Activated CD4-positive, alpha-beta T cell treated with anti-CD3 and anti-CD28 coated beads, Interleukin-2, amount 10 ng/mL, durations not matched to agents 7 days and 5 days (primary cell): ENCODE measurements at places on chromosomes 3 and 15. TPM values are rescaled to one million over a fixed set of nuclear protein-coding genes. Genes with fewer than 3 reads are reported as not detected.

- DNase-seq, result no peak
Observed at GRCh38 chr3:149476225-149476624, 1.7 kb downstream of the TM4SF4 start.

GRCh38 chr3:114033721-114034120 is 22.6 kb downstream of the CCDC191 start:
- no peak for DNase-seq

DNA sequence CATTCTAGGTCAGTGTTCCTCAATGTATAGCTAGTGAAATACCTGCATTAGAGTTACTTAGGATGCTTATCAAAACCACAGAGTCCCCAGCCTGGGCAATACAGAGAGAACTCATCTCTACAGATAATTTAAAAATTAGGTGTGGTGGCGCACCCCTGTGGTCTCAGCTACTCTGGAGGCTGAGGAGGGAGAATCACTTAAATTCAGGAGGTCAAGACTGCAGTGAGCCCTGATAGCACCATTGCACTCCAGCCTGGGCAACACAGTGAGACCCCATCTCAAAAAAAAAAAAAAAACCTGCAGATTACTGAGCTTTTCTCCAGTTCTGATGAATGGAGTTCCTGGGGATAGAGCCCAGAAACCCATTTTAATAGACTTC is 10.1 kb upstream of the MINDY2 start:
- DNase-seq, result peak; percentile 33

DNA sequence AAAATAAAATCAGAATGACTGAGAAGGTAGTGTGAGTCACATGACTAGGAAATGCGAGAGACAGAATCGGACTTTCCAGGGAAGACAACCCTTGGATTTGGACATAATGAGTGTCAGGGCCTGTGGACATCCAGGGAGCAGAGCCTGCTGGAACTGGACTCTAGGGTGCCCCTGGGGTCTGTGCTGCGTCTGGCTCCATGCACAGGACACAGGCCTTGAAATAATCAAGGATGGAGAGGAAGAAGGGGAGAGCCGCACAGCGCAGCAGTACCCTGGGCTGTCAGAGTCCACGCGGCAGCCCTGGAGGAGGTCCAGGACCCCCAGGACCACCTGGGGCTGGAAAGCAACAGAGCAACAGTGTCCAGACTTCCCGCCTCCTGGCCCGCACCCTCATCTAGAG is 173.7 kb downstream of the PDE8A start:
- DNase-seq, result no peak

DNA sequence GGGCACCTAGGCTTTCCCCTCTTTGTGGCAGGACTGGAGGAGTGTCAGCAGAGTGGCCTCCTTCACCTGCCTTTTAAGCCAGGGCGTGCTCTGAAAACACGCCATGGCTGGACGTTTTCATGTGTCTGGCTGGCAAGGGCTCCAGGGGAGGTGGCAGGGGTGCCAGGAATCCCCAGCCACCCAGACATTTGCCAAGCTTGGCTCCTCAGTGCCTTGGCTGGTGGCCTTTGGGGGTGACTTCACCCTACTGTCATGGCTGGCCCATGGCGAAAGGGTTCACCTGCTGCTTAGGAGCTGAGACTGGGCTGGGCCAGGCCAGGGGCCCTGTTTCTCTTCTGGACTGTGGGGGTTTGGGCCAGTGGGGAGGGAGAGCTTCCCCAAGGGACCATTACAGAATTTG is 17.6 kb downstream of the KLF13 start:
- DNase-seq, result no peak

GRCh38 chr3:34947834-34948233 is 691.5 kb upstream of the ARPP21 start:
- no peak for DNase-seq

- no peak for DNase-seq
Observed at GRCh38 chr3:152466784-152467183, 198.1 kb downstream of the MBNL1 start.

DNA sequence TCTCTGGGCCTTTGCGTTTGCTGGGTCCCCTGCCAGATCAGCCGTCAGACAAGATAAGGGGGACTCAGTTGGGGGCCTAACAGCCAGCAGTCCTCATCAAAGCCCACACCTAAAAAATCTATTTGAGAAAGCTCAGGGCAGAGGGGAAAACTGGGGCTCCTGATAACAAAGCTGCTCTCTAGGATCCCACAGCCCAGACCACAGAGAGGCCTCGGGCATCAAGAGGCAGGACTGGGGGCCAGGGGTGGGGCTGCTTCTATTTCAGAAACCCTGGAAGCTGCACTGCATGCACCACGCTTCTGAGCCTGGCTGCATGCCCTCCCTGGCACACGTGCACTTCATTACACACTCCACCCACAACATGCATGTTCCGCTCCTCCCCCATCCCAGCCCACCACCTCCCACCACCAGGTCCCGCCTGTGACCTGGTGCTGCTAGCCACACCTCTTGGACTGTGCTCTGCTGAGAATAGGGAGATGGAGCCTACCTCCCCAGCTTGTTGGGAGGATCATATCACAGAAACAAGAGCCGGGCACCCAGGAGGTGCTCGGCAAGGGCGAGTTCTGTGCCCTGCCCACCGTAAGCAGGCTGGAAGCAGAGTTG is 26.6 kb downstream of the FBLN2 start:
- no peak for DNase-seq

GRCh38 chr3:76824658-76825240 is 215.2 kb upstream of the ROBO2 start:
- DNase-seq, result no peak

- DNase-seq, result no peak
Observed at GRCh38 chr15:72592676-72593075, 61.8 kb upstream of the GOLGA6B start.

- DNase-seq, result no peak
Observed at GRCh38 chr3:178218231-178218630, 318.0 kb upstream of the KCNMB2 start.

GRCh38 chr15:77527164-77527778 is 105.4 kb downstream of the LINGO1 start:
- DNase-seq, result no peak

DNA sequence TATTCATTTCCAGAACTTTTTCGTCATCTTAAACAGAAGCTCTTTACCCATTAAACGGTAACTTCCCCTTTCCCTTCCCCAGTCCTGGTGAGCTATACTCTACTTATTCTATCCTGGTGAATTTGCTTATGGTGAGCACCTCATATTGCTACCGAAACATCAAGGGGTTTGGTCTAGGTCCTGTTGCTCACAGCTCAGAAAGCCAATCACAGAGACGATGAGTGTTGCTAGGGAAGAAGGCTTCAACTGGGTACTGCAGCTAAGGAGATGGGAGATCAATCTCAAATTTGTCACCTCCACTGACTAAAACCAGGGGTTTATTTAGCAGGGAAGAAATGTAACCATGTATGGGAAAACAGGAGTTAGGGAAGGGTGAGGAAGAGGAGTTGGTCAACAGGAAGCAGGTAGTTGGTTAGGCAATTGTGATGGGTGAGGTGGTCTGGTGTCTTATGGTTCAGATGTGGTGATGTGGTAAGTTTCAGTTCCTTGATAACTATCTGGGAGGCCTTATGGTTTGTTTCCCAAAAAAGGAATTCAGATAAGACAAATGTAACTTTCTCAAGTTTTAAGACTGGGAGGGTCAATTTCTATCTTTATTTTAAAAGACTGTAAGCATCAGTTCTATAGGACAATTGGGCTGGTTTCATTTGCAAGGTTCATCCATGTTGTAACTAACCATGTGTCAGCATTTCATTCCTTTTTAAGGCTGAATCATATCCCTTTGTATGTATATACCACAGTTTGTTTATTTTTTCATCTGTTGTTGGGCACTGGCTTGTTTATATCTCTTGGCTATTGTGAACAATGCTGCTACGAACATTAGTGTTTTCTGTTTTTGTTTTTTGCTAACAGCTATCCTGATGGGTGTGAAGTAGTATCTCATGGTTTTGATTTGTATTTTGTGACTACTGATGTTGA is 24.3 kb downstream of the ARHGAP11B start:
- no peak for DNase-seq

DNA sequence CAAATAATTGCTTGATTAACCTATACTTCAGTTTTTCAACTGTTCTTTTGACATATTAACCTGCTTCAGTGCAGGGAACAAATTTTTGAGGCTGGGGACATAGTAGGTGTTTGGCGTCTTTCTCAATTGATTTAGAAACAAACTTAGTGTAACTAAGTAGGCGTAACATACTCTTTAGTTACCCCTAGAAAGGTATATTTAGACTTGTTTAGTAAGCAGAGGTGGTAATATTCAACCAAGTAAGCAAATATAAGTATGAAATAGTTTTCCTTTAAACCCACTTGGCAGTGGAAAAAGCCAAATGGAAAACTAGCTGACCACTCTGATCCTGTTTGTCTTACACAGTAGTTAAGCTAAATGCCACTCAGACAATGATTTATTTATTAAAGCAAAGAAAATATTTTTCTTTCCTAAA is 113.2 kb downstream of the MBNL1 start:
- DNase-seq, result no peak

DNA sequence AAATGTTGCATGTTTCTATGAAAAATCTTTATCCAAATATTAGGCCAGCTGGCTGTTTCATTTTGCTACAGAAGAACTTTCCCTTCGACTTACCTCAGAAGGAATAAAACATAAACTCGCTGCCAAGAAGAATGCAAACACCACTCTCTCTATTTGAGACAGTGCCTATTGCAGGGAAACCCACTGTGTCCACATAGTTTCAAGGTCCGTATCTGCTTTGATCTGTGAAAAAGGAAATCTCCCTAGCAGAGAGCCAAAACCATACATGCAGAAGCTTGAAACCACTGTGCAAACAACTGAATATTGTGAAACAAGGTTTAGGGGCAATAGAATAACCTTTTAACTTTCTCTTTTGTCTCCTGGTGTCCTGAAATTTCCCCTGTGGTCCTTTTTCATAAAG is 35.0 kb upstream of the CAPN7 start:
- DNase-seq, result no peak

Gene ARPP21
- not detected for total RNA-seq

Gene SAMD7
- not detected for total RNA-seq

Gene ARPP19
- total RNA-seq, result 193 TPM

Gene CXCR6
- 18.0 TPM for total RNA-seq

Gene SERPINI2
- not detected for total RNA-seq

Gene FOXB1
- 0.54 TPM for total RNA-seq

Gene CCDC54
- not detected for total RNA-seq

Gene TM4SF1
- total RNA-seq, result not detected

Gene GNAT1
- total RNA-seq, result not detected
